ENCODE measurements at places on chromosomes 2 and 18.

DNA sequence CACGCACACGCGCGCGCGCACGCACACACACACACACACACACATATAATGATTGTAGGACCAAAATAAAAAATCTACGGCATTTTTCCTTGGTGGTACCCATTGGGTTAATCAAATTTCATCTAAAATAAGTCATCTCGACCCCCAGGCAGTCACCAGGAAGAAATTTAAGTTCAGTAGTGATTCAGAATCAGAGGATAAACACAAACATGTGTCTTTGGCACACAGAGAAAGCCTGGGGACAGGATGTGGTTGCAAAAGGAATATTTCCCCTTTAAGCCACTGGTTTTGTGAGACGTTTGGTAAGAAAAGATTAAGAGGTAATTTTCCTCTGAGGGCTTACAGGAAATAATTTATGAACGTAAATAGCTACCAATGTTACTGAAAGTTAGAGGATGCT, 171.6 kb upstream of the PIEZO2 start:
- DNase-seq: no peak

- DNase-seq: no peak
These were observed 656 bp downstream of the TBC1D8 start for GRCh38 chr2:101150306-101151145.

DNA sequence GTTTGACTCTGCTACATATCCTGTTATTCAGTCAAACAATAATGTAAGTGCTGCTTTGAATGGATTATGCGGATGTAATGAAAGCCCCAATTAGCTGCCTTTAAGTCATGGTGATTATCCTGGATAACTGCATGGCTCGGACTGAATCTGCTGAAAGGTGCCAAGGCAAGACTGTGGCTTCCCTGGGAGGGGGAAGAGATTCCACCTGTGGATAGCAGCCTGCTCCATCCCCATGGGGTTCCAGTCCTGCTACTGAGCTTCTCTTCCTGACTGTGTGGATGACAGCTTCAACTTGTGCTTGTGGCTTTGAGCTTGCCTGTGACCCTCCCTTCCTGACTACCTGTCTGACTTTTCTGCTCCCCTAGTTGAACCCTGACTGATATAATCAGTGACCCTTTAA, 540.0 kb upstream of the GYPC start:
- no peak for DNase-seq

DNA sequence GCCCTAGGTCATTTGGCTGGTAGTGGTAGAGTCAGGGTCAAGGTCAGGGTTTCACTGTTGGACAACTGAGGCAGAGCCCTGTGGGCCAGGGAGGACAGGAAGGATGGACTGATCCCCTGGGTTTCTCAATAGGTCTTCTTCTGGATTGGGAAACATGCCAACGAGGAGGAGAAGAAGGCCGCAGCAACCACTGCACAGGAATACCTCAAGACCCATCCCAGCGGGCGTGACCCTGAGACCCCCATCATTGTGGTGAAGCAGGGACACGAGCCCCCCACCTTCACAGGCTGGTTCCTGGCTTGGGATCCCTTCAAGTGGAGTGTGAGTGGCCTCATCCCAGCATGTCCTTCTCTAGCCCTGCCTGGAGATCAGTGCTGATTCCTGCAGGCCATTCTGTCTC, 18.1 kb downstream of the VIL1 start:
- no peak for DNase-seq

GRCh38 chr2:42743659-42743990, 20.3 kb downstream of the OXER1 start:
- no peak for DNase-seq

- DNase-seq: no peak
These were observed 18.5 kb upstream of the NMUR1 start for GRCh38 chr2:231548752-231549151.

GRCh38 chr18:77078690-77079070, 53.9 kb downstream of the MBP start:
- DNase-seq: no peak

DNA sequence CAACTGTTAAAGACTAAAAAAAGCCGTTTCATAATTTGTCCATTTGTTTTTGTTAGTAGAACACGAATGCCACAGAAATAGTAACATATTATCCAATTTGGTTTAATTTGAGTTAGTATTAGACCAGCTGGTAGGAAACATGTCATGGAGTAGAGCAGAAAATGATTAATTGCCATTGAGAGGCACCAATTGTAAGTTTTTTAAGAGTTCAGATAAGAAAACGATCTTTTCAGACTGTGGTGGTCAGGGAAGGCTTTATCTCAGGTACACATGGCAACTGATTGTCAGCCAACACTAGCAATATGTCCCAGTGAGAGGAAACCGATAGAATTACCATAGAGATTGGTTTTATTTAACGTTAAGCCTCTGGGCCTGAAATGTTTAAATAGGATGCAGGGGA, 438.2 kb upstream of the MAP2 start:
- DNase-seq: no peak

- DNase-seq: no peak
These were observed 4.8 kb upstream of the CDC42EP3 start for GRCh38 chr2:37676274-37676673.

- DNase-seq: no peak
These were observed 122.1 kb downstream of the ACOXL start for GRCh38 chr2:110854355-110855081.

DNA sequence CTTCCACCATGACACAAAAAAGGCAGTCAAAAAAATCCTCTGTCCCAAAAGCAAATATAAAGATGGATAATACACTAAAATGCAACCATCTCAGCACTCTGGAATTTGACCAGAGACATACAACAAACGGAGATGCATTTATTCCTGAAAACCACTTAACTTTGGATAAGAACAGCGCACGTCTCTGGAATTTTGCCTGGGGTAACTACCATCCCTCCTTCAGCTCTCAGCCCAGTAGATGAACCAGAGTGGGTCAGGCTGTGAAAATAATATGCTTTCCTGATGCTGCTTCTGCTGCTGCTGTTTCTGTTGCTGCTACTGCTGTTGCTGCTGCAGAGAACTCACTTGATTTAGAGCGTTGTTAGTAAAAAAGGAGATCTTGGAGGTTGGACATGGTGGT, 133.8 kb upstream of the ACVR2A start:
- DNase-seq: no peak

GRCh38 chr2:170493426-170494097, 221.6 kb upstream of the SP5 start:
- DNase-seq: no peak

- DNase-seq: no peak
These were observed 454.0 kb upstream of the HS6ST1 start for GRCh38 chr2:128772671-128773070.

- DNase-seq: no peak
These were observed 652.0 kb downstream of the DCC start for GRCh38 chr18:52992041-52992440.

DNA sequence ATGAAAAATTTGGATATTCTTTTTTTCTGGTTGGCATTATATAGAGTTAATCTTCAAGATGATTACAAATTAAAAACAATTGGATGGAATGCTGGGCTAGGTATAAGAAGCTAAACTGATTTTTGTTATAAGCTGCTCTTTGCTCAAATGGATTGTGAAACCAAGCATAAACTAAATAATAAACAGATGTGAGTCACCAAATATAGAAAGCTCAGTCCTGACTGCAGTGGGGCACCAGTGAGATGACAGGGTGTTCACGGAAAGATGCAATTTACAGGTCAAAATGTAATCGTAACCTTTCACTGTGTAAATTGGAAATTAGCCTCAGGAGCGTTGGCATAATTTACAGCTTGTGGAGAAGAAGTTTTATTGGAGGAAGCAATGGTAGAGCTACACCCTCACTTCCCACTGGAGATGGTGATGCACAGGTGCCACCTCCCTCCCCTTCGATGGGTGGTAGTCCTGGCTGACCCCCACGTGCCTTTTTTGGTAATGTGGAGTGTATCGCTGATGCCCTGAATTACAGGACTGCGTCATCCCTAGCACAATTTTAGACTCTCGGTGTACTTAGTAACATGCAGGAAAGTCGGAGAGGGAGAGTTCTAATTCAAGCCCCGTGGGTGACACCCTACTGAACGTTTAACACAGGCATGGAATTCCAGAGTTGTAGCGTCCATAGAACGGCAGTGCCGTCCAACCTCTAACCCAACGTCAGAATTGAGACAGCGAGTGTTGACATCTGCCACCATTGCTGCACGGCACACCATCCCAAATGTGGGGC, 73.9 kb upstream of the NFATC1 start:
- no peak for DNase-seq

GRCh38 chr2:109526442-109526970, 87.3 kb downstream of the SEPTIN10 start:
- no peak for DNase-seq

DNA sequence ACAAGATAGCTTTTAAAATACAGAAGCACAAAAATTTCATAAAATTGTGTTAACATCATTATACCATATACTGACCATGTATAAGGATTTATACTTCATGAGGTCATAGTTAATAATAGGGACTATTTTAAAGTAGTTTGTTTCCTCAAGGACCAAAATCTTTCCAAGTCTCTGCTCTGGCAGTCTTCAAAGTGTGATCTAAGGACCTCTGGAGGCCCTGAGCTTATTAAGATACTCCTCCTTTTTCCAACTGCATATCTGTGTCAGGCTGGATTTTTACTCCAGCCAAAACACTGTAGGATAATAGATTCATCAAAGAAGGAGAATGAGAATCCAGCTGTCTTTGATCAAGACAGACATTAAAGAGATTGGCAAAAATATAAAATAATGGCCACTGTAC, 1.7 kb upstream of the SCYGR2 start:
- no peak for DNase-seq

DNA sequence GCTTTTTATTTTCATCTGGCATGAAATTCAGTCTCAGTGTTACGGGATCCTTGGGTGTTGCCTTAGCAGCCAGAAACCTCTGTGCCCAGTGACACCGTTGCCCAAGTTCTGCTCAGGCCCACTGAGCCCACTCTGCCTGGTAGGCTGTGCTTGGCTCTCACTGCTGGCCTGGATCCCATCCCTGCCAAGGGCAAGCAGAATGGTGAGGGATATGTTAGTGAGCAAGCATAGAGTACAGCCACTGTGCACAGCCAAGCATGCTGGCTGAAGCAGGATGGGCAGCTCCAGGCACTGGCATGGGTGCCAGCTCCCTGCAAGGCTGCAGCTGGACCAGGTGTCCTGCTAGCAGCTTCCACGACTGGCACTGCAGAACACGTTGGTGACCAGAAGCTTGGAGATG, 194.7 kb upstream of the TFPI start:
- no peak for DNase-seq

DNA sequence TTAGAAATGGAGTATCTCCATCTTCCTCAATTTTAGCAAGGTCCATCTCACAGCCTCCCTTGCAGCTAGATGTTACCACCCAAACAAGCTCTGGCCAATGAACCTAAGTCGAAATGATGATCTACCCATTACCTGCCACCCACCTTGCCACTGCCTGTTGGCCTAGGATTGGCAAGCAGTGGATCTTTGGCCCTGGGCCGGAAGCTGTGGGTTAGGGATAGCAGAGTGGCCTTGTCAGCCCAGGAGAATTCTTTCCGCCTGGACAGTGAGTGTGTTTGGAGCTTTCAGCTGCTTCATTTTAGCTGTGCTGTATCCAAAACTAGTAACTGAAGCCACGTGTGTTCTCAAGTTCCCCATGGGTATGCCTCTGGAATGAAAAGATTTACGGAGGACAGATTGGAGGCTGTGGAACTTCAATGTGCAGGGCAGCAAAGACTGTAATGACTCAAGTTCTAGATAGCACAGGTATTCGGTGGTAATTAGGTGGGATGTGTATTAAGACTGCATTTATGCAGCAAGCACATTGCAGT, 7.7 kb upstream of the PARD6G start:
- DNase-seq: no peak

GRCh38 chr2:233120459-233120858, 60.3 kb downstream of the INPP5D start:
- DNase-seq: no peak

GRCh38 chr2:235747786-235748091, 253.9 kb downstream of the AGAP1 start:
- DNase-seq: no peak

- no peak for DNase-seq
These were observed 15.9 kb downstream of the EMX1 start for GRCh38 chr2:72933207-72933606.

GRCh38 chr2:218755567-218756404, 26.2 kb upstream of the CYP27A1 start:
- DNase-seq: no peak

DNA sequence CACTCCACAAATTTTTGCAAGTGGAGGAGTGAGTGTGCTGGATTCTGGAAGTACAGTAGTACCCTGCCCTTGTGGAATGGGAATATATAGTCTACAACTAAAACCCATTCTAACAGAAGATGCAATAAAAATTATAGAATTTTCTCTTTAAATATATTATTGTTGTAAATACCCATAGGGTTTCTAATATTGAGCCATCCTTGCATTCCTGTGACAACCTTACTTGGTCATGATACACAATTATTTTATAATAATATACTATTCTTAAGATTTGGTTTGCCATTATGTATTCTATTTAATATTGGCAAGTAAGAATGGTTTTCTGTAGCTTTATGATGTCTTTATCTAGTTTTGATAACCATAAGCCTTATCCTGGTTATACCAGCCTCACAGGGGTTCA, 52.2 kb downstream of the EML6 start:
- DNase-seq: no peak

GRCh38 chr2:218782528-218782844, 539 bp downstream of the CYP27A1 start:
- no peak for DNase-seq

GRCh38 chr2:124970030-124970429, 944.9 kb downstream of the CNTNAP5 start:
- no peak for DNase-seq

DNA sequence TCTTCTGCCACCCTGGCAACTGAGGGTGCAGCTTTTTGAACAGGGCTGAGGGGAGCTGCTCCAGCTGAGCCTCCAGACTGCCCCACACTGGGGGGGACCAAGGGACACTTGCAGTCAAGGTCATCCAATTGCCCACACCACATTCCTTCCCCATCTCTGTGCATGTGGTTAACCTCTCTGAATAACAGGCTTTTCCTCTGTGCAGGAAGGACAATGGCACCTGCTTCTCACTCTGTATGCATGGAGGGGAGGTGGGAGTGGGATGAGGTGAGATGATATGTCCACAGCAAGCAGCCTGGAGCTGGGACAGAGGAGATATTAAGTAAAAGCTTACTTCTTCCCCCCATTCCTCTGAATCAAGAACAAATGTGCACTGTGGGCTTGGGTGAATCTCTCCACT, 39.1 kb upstream of the TEX51 start:
- no peak for DNase-seq

GRCh38 chr2:173271825-173272224, 82.8 kb upstream of the CDCA7 start:
- no peak for DNase-seq

- DNase-seq: no peak
These were observed 100.2 kb downstream of the PTGR3 start for GRCh38 chr18:75108579-75109318.

DNA sequence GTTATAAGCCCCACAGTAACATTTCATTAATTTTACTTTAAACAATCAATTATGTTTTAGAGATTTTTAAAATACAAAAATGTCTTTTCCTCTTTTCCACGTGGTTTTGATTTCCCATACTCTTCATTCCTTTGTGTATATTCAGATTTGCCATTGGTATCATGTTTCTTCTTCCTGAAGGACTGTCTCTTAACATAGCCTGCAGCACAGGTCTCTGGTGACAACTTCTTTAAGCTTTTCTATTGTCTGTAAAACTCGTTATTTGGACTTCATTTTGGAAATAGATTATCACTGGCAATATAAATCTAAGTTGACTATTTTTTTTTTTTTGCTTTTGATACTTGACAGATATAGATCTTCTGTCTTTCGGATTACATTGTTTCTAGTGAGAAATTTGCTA, 115.2 kb upstream of the KLHL29 start:
- DNase-seq: no peak
